NCI-H82 (cell line): ENCODE measurements at places on chromosomes 4 and X.
A peak's percentile ranks its signal among the peaks of the same experiment; 100 is the strongest.

DNA sequence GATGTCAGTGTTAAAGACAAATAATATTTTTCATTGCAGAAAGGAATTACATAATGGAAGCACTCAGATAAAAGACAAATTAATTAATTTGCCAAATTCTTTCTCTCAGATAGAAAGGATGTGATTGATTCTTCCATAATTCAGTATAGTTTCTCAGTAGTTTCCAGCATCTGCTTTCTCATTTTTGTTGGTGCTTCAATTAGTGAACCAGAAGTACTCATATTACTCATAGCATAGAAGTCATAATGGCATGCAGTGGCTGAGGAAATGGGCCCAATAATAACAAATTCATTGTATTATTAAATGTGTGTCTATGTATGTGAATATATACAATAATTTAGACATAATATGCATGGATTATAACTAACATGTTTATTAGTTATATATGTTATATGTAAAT lies 393.3 kb upstream of the TRAM1L1 start:
- no peak for DNase-seq

DNA sequence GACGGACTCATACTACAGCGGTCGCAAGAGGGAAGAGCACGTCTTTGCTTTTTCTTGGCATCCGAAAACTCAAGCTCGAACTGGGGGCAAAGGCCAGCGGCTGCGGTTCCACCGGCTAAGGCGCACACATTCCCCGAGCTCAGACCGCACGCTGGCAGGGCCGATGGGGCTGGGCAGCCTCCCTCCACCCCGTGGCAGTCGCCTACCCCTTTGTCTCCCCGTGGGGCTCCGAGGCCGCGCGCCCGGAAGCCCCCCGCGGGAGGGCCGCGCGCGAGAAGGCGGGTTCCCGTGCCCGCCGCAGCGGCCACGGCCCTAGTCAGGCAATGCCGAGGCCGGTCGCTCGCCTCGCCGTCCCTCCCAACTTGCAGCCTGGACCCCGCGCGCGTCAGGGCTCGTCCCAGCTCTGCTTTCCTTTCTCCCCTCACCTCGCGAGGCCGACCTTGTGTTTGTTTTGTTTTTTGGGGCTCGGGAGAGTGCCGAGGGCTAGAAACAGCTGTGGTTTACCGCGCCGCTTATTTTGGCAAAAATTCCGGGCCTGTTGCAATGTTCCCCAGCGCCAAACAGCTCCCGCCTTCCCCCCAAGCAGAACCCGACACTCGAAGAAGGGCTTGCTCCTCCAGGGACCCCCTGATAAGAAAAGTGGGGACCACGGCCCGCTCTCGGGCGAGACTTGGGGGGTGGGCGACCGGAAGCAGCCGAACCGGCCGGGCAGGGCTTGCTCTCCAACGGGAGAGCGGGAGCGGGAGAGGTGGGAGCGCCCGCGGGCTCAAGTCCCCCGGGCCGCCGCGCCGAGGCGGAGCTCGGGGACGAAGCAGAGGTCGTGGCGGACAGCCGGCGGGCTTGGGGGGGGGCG lies 561 bp upstream of the N4BP2 start:
- DNase-seq: peak; percentile 70

DNA sequence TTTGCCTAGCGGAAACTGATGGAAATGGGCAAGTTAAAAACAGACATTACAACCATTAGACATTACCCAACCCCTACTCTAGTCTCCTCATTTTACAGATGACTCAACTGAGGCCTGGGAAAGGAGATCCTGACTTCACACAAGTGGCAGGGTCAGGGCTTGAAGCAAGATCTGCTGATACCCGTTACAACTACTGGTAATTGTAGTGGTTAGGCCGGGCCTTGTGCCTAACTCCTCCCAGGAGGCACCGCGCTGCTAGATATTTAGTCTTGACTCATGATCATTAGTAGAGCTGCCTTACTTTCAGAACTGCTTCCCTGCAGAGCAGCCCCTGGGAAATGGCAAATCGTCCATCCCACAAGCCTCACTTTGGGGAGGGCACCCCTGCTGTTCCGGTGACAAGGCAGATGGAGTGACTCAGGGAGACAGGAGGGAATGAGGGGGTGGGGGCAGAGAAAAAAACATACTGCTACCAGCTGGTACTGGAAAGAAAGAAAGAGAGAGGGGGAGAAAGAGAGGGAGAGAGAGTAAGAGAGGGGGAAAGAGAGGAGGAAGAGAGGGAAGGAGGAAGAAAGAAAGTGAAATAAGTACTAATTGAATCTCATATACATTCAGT lies 12.2 kb downstream of the ARHGEF6 start:
- peak; percentile 11 for DNase-seq

- no peak for DNase-seq
Measured at GRCh38 chr4:60657041-60657440, 543.1 kb upstream of the ADGRL3 start.

DNA sequence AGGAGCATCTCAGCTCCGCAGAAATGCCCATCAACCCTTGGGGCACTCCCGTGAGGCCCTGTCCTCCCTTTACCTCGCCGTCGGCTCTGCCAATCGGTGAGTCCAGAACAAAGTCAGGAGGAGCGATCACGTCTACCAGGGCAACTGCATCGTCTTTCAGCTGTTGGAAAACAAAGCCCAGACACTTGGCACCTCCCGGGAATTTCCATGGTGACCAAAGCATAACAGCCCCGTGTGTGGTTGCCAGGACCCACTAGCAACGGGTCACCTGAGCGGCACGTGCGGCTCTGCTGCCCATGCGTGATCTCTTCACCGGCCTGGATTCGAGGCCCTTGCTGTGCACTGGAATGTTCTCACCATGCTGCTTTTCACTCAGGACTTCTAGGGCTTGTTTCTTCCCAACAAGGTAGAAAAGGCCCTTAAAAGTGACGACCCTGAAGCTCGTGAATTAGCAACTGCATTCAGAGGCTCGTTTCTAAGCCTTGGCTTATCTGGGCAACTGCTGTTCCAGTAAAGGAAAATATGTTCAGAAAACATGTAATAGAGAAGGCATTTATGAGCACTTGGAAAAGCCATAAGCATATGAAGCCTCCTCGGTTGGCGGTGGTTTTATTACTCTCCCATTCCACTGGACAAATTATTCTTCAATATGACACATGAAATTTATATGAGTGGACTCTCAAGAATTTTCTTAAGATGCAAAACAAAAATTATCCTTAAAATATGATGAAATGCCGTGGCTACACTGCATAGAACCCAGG lies 69.5 kb downstream of the ACOX3 start:
- no peak for DNase-seq
